ENCODE measurements at places on chromosomes 12 and 14.

DNA sequence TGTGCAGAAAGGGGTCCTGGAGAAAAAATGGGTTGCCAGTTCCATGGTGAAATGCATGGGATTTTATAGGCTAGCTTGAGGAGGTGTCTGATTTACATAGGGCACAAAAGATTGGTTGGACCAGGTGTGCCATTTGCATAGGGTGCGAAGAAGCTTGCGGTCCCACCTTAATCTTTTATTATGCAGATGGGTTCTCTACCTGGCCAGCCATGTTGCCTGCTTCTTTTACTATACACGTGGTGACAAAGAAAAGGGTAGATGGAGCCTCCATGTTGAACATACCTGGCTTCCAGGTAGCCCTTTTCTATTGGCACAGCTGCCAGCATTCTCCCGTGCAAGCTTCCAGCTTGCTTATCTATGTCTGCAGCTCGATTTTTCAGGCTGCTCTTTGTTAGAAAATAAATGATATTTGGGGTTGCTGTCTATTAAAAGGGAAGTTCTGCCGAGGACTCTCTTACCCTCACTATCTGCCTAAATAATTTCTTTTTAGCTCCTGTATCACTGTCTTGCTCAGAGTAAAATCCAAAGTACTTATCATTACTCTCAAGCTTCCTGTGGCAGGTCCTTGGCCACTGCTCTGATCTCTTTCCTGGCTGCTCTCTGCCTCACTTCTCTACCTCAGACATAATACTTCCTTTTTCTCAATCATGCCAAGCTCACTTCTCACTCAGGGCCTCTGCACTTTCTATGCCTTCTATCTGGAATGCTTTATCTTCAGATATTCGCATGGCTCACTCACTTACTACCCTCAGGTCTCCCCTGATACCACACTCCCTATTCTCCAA is 216.0 kb upstream of the DAAM1 start:
- no peak for DNase-seq

DNA sequence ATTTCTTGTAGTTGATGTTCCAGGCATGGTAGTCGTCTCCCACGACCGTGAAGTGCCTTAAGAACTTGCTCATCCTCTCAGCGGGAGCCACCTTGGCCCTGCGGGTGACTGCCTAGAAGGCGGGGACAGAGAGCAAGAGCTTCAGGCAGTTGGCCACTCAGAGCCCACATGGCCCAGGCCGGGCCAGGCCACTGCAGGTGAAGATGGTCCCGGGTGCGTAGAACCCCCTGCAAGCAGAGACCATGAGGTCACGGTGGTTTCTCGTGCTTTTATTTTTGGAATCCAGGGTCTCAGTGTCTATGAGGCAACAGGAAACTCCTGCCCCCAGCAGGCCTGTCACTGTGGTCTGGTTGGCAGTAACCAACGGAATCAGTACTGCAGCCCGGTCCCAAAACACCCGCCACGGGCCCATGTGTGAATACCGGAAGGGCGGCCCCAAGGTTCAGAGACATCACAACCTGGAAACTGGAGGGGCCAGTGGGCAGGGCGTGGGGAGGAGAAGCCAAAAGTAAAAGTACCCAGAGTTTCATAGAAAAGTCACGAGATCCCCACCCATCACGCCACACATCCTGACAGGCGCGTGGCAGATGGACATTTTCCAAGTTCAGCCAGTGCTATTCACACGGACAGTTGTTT is 27.5 kb downstream of the HVCN1 start:
- peak; percentile 65 for DNase-seq

GRCh38 chr12:69502345-69503081 is 32.3 kb downstream of the FRS2 start:
- no peak for DNase-seq

- DNase-seq = no peak
These were observed 1488.5 kb upstream of the FLRT2 start for GRCh38 chr14:84041421-84041820.

GRCh38 chr12:59940631-59941342 is 345.0 kb downstream of the SLC16A7 start:
- DNase-seq = no peak

- no peak for DNase-seq
These were observed 378.7 kb upstream of the KITLG start for GRCh38 chr12:88958946-88959345.

GRCh38 chr14:75438486-75439080 is 10.8 kb downstream of the JDP2 start:
- no peak for DNase-seq

DNA sequence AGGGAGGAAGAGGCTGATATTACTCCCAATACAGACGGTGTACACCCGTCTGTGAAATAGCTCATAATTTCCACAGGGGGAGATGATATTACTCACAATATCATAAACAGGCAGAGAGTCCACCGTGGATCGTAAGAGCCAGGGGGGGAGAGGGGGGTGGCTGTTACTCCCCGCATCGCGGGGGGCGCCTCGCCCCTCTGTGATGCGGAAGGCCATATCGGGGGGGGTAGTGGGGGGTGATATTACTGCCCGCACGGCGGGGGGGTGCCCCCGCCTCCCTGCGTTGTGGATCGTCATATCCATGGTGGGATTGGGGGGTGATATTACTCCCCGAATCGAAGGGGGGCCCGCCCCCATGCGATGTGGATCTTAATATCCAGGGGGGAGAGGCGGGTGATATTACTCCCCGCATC is 91.9 kb downstream of the FRMD6 start:
- no peak for DNase-seq

- DNase-seq = no peak
These were observed 854.7 kb downstream of the AACS start for GRCh38 chr12:125919856-125920470.

DNA sequence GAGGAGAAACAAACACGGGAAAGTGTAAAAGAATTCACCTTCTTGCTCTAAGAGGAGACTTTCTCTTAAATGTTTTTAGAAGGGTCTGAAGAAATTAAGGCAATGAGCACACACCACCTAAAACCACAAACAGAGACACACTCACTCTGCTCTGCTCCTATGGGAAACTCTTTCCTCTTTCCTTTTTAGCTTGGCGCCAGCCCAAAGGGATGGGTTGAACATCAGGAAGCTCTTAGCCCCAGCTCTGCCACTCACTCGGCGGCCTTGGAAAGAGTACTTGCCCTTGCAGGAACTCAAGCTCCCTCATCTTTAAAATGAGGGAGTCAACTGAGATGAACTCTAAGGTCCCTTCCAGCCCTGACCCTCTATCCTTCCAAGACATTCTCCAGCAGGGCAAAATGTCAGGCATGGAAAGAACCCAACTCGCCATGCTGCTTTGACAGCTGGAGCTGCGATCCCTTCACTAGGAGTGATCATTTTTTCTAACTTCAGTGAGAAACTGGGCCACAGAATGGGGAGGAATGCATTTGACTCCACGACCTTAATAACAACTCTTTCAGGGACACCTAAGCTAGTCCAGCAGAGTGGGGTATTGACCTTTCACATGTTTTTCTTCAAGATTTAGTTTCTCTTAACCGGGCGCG is 980 bp upstream of the RNASE8 start:
- no peak for DNase-seq

- DNase-seq = no peak
These were observed 16.5 kb downstream of the RFX4 start for GRCh38 chr12:106599302-106599701.

DNA sequence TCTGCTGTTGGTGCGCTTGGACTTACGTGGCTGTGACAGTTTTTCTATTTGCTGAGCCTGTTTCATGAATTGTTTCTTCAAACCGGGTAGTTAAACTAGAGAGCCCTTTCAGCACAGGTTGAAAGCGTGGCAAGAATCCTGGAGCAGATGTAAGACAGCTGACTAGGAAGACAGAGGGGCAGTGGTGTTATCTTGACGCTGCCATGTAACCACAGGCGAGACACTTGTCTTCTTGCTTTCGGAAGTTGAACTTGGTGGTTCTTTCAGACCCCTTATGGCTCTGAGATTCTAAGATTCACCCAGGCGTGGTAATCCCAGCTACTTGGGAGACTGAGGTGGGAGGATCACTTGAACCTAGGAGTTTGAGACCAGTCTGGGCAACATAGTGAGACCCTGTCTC is 4.3 kb downstream of the EMP1 start:
- no peak for DNase-seq

GRCh38 chr14:100192250-100192671 is 32.8 kb upstream of the DEGS2 start:
- DNase-seq = no peak

- DNase-seq = no peak
These were observed 29.0 kb downstream of the SLC6A12 start for GRCh38 chr12:184811-185575.

GRCh38 chr12:107377596-107378385 is 284.4 kb upstream of the CRY1 start:
- no peak for DNase-seq

- DNase-seq = no peak
These were observed 92.0 kb downstream of the MIPOL1 start for GRCh38 chr14:37289688-37290087.

- DNase-seq = no peak
These were observed 1197.5 kb downstream of the LRFN5 start for GRCh38 chr14:42804141-42804540.

- DNase-seq = no peak
These were observed 85.4 kb upstream of the MANSC4 start for GRCh38 chr12:27865421-27865820.

DNA sequence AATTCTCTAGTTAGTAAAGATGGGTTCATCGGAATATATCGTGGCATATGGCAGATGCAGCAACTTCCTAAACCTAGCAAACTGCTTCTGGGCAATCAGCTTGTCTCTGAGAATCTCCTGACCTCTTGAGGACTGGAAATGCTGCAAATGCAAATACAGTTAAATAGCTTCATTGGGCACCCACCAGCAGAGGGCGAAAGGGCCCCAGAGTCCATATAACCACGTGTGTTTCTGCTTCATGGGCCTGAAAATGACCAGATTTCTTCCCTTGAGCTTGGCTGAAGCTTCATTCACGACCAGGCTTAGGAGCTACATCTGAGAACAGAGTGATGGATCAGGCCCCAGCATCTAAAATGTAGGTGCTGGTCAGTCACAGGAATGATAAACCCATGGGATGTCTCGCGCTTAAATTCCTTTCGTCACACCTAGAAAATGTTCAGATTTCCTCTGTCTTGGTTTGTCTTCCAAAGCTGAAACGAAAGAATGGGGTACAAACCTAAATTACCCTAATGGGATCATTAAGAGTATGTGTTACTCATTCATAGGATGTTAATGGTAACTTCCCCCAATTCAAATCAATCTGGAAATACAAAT is 1482.5 kb upstream of the TMEM132C start:
- peak; percentile 46 for DNase-seq

DNA sequence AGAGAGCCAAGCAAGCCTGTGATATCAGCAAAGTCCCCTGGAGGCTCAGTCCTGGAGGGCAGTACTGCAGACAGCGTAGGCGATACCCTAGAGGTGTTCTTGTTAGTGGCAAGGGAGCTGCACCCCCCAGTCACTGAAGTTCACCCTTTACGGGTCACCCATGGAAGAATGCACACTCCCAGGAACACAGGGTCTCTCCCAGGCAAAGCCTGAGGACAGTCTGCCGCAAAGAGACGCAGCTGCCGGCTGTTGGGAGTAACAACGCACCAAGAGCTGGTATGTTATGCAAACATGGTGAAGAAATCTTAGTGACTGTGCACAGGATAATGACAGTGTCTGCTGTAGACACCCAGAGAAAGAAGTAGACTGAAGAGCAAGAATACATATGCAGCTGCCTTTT is 43.5 kb upstream of the NOS1 start:
- no peak for DNase-seq

DNA sequence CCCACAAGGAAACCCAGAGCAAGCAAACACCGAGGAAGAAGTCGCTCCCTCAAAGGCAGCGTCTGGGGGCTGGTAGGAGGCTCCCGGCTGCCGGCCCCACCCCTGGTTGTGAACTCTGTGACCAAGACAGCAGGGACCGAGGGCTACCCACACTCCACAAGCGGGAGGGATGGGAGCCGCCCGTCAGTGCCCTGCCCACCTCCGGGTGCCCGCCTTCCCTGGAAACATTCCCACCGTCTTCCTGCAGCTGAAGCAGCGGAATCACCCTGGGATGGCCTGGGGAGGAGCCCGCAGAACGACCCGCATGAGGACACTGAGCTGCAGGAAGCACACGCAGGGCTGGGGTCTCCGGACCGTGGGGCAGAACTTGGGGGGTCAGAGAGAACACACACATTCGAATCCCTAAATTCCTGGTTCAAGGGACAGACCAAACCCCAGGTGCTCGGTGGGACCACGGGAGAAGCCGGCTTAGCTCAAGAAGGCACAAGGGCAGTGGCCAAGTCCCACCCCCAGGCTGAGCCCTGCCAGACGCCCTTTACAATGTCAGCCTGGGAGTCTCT is 33.5 kb upstream of the C14orf180 start:
- no peak for DNase-seq

DNA sequence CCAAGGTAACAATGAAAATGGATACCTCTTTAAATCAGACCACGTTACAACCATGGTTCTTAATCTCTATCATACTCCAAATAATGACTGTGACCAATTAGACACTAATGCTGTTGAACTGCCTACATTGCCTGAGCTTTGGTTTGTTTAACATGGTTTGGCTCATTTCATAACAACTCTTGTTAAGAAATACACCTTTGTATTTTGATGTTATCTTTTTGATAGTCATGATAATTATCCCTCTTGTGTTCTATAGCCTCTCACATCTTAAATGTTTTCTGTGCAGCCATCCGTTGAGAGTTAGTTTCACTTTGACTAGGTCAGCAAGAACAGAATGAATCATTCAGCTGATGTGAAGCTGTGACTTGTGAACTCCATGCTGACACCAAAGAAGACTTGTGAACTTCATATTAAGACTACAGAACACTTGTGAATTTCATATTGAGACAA is 75.5 kb upstream of the RERGL start:
- peak; percentile 27 for DNase-seq

- no peak for DNase-seq
These were observed 82.4 kb downstream of the ARL6IP4 start for GRCh38 chr12:123062681-123063486.

- peak; percentile 84 for DNase-seq
These were observed at the start of gene APPL2 for GRCh38 chr12:105235732-105236476. Gene APPL2, minus strand, starts transcription at chr12:105236174. Its CDS starts 162 bp downstream, at chr12:105236012.

- no peak for DNase-seq
These were observed 9.2 kb upstream of the PYGL start for GRCh38 chr14:50953502-50953901.

DNA sequence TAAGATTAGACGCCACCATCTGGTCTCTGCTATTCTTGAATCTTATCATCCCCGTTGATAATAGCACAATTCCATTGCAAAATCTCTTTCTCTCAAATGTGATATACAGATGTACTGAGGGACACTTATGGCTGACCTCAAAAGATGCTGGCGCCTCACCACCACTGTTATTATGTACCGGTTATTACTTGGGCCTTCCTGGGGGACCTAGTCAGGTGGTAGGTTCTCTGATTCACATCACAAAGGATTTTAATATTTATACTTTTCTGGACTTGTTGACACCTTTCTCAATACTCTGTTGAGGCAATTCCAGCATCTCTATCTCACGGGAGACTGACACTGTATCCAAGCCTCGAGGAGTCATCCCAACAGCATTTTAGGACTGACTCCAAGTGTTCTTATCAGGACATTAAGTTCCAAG is 21.3 kb upstream of the FAM234B start:
- no peak for DNase-seq

DNA sequence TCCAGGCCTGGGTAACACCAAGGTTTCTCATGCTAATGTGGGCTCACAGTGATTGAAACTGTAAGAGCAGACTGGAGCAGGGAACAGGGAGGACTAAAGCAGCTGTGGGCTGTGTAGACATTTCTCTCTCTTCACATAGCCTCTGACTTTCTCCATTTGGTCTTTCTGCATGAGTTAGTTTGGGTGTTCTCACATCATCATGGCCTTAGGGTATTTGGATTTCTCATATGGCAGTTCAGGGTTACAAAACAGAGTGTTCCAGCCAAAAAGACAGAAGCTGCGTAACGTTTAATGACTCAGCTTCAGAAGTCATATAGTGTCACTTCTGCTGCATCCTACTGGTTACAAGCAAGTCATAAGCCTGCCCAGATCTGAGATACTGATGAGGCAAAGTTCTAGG is 52.0 kb upstream of the OSBPL8 start:
- DNase-seq = no peak
